ENCODE measurements at places on chromosomes 7 and 10.

DNA sequence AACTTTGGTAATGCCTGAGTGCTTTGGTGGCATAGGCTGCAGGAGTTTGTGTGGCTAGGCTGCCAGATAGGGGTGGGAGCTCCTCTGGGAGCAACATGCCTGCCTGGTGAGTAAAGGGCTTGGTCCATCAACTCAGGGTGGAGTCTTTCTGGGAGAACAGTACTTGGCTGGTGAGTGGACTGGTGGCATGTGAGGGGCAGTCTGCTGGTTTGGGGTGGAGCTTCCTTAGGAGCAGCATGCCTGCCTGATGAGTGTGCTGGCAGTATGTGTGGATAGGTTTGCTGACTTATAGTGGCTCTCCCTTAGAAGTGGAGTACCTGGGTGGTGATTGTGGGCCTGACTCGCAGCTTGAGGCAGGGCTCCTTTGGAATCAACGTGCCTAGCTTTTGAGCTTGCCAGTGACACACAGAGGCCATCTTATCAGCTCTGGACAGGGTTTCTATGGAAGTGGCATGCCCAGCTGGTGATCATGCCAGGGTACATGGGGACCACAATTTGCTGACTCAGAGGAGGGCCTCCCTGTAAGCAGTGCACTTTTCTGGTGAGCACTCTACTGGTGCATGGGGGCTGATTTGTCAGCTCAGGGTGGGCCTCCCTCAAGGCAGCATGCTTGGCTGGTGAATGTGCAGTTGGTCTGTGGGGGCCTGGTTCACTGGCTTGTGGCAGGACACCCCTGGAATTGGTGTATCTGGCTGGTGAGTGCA, 35.0 kb upstream of the SRI start:
- no peak for DNase-seq

GRCh38 chr10:97914837-97915211, 65.2 kb downstream of the GOLGA7B start:
- DNase-seq: peak; percentile 64

- no peak for DNase-seq
These were observed 15.1 kb downstream of the LRMDA start for GRCh38 chr10:75446508-75446907.

DNA sequence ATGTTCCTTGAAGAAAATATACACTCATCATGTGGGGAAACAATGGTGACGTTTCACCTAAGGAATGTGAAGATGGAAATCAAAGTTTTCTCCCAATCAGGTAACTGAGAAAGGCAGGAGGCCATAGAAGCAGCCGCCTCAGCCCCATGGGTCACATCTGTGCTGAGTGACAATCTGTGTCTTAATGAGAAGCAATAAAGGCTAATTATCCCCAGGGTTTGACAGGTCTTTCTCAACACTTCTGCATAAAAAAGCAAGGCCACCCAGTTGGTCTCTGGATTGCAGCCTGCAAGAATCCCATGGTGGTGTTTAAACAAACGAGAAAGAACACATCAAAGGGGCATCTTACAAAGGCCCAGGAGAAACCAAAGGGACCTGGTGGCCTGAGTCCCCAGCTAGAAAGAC, 91.1 kb upstream of the TNS3 start:
- no peak for DNase-seq

DNA sequence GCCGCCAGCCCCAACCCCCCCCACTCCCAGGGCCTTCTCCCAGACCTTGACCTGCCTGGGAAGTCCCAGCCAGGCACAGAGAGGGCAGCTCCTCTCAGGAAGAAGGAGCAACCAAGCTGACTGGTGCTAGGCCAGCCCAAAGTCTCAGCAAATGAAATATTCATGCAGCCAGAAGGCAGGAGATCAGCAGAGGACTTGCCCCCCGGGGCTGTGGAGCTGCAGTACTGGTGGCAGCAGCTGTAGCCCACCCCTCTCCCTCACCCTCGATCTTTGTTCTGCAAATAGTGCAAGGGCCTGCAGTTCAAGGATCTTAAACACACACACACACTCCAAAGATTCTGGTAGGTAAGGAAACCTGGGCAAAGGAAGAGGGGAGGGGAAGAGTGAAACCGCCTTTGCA, 3.5 kb upstream of the SRRM3 start:
- DNase-seq: no peak

GRCh38 chr7:158811461-158811860, 17.8 kb downstream of the ESYT2 start:
- DNase-seq: no peak

- DNase-seq: no peak
These were observed 81.9 kb upstream of the DYNC1I1 start for GRCh38 chr7:95690367-95690947.

DNA sequence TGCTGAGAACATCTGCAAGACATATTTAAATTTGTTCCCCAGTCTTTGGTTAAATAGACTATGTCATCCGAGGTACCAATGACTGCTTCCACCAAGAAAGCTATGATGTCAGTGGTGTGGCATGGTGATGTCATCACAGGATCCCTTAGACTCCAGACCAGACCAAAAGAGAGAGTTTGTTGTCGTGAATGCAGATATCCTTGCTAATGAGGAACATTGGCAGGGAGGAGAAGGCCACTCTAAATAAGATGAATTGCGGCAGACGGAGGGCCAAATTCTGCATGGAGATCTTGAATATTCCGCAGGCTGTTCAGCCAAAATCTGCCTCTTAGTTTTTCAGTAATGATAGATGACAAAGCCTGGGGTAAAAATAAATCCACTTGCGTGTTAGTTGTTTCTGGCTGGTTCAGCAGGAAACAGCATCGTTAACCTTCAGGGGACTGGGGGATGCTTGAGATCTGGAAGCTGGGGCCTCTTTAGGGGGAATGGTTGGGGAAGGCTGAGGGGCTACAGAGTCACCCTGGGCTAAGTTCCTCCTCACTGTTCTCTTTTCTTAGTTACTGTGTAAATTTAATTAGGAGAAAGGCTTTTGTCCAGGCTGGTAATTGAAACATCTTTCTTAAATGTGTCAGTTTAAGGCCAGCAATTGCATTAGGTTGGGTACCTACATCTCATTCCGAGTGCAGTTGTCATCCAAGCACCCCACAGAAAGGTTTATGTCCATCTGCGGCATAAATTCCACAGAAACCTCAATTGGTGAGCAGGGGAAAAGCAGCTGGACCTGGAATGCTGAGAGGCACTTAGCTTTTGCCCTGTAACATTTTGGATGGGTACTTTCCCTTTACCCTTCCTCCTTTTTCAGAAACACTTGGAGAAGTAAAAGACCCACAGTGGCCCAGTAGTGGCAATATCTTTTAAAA, 11.6 kb upstream of the CAMK1D start:
- DNase-seq: no peak

- no peak for DNase-seq
These were observed 681.2 kb upstream of the NRP1 start for GRCh38 chr10:34015700-34016099.

- no peak for DNase-seq
These were observed 43.7 kb downstream of the DGKB start for GRCh38 chr7:14858866-14859265.

DNA sequence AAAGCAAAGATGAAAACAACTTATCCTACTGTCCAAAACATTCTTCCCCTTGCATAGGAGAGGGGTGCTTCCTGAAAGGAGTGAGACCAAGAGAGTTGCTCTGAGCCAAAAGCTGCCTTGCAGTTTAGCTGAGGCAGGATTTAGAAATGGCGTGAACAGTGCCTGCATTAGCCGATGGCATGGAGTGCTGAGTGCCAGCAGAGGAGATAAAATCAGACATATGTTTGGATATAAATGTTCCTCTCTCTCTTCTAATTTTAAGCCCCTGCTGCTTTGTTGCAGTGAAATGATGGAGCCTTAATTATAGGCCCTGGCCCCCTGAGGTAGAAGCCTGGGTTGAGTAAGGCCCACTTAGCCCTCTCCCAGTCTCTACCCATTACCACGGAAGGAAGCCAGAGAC, 7.1 kb downstream of the LRRC4 start:
- no peak for DNase-seq

- DNase-seq: no peak
These were observed 97.2 kb upstream of the LYZL1 start for GRCh38 chr10:29191674-29192073.

GRCh38 chr7:97845622-97846203, 26.5 kb downstream of the ASNS start:
- DNase-seq: no peak

DNA sequence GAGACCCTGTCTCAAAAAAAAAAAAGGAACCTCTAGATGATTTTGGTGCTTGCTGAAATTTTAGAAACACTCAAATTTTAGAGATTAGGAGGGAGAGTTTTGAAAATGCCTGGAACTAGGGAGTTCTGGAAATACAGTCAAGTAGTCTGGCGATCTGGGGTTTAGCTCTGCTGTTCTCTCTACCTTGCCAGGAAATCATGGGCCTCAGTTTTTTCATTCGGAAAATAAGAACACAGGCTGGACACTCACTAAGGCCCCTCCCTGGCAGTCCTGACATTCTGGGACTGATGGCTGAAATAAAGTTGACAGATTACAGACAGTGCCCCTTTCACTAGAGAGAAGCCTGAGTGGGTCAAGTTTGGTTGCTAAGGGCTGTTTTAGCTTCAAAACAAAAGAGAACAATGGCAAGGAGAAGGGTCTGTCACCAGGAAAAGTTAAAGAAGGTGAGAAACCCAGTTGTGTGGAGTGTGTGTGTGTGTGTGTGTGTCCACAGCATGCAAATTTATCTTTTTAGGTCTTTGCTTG, 25.0 kb upstream of the CALN1 start:
- no peak for DNase-seq

GRCh38 chr7:26360650-26361049, 69.0 kb downstream of the SNX10 start:
- no peak for DNase-seq

GRCh38 chr10:106836933-106837663, 327.4 kb downstream of the SORCS1 start:
- no peak for DNase-seq

GRCh38 chr7:151245360-151246101, 3.0 kb downstream of the SMARCD3 start:
- peak; percentile 40 for DNase-seq

DNA sequence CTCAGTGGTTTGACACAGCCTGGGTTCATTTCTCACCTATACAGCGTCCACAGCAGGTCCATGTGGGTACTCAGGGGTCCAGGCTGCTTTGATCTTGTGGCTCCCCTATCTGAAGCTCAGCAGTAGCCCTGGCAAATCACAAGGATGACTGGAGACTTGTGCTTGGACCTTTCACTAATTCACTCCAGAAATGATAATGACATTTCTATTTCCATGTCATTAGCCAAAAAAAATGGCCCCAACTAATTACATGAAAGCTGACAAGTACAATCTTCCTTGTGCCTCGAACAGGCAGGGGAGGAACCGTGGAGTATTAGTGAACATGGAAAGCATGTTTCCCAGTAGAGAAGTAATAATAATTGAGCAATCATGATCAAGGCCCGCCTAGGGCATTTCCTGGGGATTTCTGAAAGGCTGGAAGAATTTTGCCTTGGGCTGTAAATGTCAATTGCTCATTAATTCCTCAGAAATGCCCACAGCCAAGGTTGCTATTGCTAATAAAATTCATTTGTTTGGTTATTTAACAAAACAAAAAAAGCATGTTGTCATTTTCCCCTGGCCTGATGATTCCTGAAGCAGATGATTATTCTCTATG, 586.1 kb downstream of the SDK1 start:
- no peak for DNase-seq

- no peak for DNase-seq
These were observed 253.2 kb upstream of the FZD8 start for GRCh38 chr10:35895331-35895730.

GRCh38 chr7:151013356-151013732, 10.9 kb downstream of the ATG9B start:
- no peak for DNase-seq

GRCh38 chr7:77606562-77606961, 69.5 kb downstream of the PTPN12 start:
- no peak for DNase-seq

DNA sequence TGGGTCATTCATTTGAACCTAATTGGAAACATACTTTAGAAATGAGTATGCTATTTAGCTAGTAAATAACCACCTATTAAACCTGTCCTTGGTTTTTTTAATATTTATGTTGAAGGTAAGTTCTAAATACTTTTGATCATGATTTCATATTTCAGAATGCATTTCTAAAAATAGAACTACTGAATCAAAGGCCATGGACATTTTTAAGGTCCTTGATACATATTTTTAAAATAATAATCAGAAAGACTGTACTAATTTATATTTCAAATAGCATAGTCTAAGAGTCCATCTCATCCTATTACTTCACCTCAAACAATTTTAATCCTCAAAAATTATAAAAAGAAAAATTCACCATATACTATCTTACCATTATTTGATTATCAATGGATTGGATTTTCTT, 102.1 kb upstream of the AKR1E2 start:
- no peak for DNase-seq

DNA sequence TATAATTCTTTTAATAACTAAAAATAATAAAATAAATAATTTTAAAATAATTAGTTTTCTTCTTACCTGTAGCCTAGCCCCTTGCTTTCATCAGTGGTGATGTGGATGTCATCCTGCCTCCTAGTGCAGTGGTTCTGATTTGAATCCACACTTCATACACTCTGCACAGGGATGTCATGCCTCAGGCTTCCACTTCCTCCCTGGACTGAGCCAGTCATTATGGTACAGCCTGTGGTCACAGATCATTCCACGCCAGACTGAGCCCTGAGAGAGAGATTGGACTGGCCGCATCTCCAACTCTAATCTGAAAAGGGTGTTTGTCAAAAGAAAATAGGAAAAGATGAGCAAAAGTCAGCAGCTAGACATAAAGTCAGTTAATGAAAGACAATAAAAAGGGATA, 436.2 kb upstream of the IGFBP3 start:
- DNase-seq: no peak

DNA sequence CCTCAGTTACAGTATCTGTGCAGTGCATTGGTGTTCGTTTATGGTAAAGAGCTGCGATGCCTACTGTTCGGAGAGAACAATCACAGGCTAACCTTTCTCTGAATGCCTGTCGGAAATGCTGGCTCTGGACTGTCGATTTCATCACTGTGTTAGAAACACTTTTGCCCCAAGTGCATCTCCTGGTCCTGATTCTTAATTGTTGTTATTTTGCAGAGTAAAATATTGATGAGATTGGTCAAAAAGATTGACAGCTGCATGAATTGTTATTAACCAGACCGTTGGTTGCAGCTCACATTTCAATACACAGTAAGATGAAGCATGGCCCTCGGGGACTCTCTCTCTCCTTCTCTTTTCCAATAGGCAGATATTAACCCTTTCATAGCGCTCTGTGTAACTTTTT, 557.4 kb upstream of the ADARB2 start:
- no peak for DNase-seq

DNA sequence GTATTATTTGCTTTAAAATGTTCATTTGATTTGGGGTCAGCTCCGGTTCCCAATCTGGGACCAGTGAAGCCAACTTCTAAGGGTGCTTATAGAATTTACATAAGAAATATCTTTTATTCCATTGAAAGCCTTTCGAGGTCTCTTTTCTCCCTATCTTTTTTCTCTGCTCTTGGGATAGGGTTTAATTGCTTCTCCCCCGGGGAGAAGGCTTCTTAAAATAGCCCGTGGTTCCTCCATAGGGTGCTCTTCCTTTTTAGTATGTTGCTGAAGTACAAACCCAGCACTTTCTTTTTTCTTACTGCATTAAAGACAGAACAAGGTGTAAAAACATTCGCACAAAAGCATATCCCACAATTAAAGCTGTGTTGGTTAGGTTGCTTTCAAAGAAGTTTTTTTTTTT, 107.5 kb downstream of the POU6F2 start:
- DNase-seq: no peak

GRCh38 chr10:101484175-101484745, 103.8 kb downstream of the POLL start:
- no peak for DNase-seq
